CD4-positive, alpha-beta T cell treated with Interleukin-17A for 1 hour (primary cell): ENCODE measurements at places on chromosomes 1 and 21.

GRCh38 chr1:232880354-232880753 lies 70.1 kb upstream of the NTPCR start:
- DNase-seq = no peak

DNA sequence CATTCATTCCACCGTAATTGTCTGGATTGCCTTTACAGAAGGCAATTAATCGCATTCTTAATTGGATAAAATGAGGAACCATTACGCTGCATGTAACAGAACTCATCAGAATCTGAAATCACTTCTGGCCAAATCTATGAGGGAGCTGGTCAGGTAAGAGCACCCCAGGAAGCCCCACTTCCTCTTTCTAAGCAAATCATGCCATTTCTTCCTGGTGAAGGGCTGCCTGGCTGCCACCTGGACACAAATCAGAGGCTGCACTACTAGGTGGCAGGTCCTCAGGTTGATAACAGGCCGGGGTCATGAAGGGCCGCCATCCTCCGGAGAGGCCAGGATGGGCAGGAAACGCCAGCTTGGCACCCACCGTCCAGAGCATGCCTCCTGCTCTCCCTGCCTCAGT lies 73.7 kb downstream of the CAPZB start:
- DNase-seq = no peak

DNA sequence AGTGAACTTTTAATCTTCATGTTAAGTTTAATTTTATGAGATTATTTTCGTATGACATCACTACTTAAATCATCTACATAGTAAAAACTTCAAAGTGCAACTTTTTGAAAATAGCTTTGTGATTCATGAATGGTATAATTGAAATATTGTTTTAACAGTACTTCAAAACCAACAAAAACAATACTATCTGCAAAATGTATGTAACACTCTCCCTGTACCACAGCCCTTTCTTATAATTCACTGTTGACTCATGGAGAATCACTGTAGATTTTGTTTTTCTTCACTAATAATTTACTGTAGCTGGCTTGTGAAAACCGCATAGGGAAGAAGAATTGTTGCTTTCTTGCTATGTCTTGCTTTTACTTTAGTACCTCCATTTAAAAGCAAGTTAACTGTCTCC lies 301.4 kb upstream of the ADAMTS5 start:
- DNase-seq = no peak

DNA sequence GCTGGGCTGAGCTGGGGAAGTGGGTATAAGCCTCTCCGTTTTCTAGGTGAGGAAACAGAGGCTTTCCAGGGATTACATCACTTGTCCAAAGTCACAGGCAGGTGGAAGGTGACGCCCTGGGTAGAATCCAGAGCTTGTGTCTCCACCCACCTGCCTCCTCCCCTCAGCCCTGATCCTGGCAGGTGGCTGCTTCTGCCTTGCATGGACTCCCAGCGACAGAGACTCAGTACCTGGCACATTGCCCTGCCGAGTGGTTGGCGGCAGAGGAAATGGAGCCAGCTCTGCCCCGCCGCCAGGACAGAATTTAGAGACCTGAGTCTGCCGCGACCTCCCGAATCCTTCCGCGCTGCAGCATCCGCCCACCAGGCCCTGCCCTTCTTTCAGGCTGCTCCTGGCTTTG lies 2.1 kb downstream of the PLA2G2E start:
- DNase-seq = no peak

DNA sequence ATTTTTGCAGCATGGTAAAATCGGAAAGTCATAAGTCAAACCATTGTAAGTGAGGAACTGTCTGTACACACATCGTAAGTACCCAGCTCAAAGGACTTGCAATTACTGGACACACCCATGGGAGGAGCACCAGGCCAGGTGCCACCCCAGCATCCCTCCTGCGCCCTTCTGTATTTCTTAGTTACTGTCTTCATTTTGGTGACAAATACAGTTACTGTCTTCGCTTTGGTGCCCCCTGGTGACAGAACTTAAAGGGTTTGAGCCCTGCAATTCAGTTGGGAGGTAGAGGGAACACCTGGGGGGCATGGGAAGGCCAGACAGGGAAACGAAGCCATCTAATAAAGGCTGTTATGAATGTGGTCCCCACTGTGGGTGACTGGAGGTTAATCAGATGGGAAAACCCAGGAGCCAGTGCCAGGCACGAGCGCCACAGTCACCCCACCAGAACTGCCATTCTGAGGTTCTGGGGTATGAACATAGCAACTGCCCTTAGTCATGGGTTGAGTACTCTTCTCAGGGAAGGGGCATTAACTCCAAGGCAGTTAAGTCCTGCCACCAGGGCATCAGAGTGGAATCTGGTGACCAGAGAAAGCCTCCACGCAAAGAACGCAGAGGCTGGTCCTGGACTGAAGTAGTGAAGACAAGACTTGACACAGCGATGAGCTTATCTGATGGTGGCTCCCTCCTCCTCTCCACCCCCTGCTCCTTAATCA lies 612.9 kb downstream of the PTPRU start:
- peak; percentile 45 for DNase-seq

GRCh38 chr21:45405271-45405818 lies 380 bp downstream of the COL18A1 start:
- DNase-seq = no peak

- DNase-seq = peak; percentile 66
These were observed at the start of gene CD244 for GRCh38 chr1:160862203-160863060. CD244 (minus strand) TSS chr1:160862887; CDS start chr1:160862677, 210 bp downstream.

DNA sequence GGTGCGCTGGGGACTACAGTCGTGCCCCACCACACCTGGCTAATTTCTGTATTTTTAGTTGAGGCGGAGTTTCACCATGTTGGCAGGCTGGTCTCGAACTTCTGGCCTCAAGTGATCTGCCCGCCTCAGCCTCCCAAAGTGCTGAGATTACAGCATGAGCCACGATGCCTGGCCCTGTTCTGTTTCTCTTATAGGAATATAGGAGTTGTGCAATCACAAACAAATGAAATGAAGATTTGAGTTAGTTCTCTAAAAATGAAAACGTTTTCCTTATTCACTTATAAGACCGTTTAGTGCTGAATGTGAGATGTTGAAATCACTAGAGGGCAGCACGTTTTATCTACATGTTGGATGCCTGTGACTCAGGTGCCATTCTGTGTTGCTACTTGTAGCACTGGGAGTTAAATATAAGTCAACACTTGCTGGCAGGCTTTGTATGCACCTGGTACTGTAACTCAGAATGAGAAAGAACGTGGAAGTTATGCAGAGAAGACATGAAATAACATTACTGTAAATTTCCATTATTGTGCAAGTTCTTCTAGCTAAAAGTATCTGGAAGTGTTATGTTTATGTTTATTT lies 45.8 kb downstream of the MIGA1 start:
- DNase-seq = peak; percentile 27

DNA sequence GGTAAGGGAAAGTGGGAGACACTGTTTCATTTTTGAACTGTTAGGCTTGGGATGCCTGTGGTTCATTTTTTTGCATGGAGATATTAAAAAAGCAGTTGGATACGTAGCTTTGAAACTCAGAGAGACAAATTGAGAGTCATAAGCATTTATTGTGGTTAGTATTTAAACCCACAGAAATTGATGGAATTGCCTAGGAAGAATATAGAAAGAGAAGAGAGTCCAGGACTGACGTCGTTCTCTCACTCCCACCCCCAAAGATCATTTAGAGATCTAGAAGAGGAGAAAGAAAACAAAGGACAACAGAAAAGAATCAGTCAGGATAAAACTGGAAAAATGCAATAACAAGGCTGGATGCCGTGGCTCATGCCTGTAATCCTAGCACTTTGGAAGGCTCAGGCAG lies 73.2 kb upstream of the BMP8A start:
- DNase-seq = no peak

- DNase-seq = no peak
These were observed 24.0 kb downstream of the COQ8A start for GRCh38 chr1:226964068-226964425.

DNA sequence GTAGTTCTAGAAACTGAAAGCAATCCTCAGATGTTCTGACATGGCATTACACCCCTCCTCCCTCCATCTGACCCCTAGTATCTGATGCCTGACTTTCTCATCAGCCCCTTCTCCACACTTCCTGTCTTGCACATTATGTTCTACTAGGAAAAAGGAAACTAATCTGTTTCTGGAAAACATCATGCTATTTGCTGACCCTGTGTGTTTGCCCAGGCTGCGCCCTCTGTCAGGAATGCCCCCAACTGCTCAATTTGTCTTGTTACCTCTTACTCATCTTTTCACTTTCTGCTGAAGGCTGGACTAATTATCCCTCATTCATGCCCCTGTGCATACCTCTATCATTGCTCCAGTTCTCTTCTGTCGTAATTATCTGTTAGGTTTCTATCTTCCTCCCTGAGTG lies 37.5 kb upstream of the DAB1 start:
- DNase-seq = no peak

- DNase-seq = no peak
These were observed 21.3 kb downstream of the SCAF4 start for GRCh38 chr21:31710586-31710985.
